ENCODE measurements at places on chromosomes 16 and 17.

- DNase-seq = no peak
Observed at GRCh38 chr16:55949518-55949917, 74.3 kb upstream of the CES5A start.

DNA sequence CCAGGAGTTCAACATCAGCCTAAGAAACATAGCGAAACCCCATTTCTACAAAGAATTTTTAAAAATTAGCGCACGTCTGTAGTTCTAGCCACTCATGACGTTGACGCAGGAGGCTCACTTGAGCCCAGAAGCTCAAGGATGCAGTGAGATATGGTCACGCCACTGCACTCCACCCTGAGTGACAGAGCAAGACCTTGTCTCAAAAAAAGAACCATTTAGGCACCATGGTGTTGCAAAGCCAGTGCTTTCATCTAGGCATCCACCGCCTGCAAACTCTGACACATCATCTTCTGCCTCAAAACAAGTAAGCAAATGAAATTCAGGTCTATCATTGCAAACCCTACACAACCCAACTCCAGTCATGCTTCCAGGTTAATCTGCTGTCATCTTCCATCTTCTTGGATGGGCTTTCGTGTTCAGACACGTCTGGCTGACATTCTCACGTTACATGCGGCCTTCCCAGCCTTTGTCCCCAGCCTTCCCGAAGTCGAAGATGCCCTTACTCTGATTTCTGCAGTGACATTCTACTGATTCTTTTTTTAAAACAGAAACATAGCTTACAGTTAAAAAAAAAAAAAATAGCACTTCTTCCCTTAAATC is 8.9 kb downstream of the ANKRD11 start:
- no peak for DNase-seq

GRCh38 chr16:58197314-58198012 is 443 bp downstream of the CSNK2A2 start:
- DNase-seq = no peak

DNA sequence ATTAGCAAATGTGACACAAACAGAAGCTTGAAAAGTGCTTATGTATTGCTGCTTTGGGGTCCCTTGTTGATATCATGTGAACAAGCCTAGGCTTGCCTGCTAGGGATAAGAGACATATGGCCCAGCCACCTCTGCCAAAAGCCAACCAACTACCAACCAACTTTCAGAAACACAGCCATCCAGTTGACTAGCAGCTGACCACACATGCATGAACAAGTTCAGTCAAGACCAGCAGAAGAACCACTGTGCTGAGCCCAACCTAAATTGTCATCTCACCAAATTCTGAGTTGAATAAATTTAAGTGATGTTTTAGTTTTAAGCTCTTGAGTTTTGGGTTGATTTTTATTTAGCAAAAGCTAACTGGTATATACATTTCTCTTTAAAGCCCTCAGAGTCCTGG is 3.5 kb downstream of the ERN2 start:
- no peak for DNase-seq

GRCh38 chr17:57257895-57258851 is 1.9 kb downstream of the MSI2 start:
- DNase-seq = no peak

- DNase-seq = no peak
Observed at GRCh38 chr16:13348416-13348815, 447.0 kb downstream of the SHISA9 start.

Data from kidney capillary endothelial cell (primary cell).